ENCODE measurements at places on chromosomes 13 and 19.
A peak's percentile ranks its signal among the peaks of the same experiment; 100 is the strongest.

DNA sequence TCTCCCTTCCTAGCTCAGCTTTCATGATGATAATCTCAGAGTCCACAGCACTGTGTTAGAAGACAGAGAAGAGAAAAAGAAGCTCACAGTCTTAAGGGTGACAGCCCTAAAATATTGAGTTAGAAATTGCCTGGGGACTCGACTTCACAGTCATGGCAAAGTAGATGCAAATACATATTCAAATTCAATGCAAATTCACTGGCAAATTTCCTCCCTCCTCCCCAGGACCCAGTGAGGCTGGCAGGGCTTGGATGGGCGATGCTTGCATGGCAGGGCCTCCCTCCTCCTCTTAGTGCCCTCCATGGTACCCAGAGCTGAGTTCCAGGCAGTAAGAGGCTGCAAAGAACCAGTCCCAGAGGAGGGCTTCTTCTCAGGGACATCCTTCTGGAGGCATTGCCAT is 115.6 kb upstream of the UQCRFS1 start:
- DNase-seq, result no peak

- DNase-seq, result no peak
Measured at GRCh38 chr19:3186160-3186688, 494 bp downstream of the NCLN start.

DNA sequence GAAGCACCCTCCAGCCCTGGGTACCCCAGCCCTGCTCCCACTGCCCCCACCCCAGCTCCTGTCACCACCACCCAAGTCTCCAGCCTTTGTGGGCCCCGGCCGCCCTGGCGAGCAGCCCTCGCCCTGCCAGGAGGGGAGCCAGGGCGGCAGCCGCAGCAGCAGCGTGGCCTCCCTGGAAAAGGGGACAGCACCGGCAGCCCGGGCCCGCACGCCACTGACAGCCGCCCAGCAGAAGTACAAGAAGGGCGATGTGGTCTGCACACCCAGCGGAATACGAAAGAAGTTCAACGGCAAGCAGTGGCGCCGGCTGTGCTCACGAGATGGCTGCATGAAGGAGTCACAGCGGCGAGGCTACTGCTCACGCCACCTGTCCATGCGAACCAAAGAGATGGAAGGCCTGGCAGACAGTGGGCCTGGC is 3.9 kb downstream of the CIC start:
- DNase-seq, result no peak

GRCh38 chr13:97249796-97250495 is 27.8 kb downstream of the MBNL2 start:
- no peak for DNase-seq

- DNase-seq, result no peak
Measured at GRCh38 chr19:31304831-31305312, 44.4 kb downstream of the TSHZ3 start.

GRCh38 chr19:35731779-35732405 is 10.4 kb downstream of the IGFLR1 start:
- DNase-seq, result no peak

GRCh38 chr13:113846636-113847318 is 17.1 kb downstream of the GAS6 start:
- no peak for DNase-seq

- DNase-seq, result no peak
Measured at GRCh38 chr19:45439190-45439568, 15.5 kb upstream of the ERCC1 start.

DNA sequence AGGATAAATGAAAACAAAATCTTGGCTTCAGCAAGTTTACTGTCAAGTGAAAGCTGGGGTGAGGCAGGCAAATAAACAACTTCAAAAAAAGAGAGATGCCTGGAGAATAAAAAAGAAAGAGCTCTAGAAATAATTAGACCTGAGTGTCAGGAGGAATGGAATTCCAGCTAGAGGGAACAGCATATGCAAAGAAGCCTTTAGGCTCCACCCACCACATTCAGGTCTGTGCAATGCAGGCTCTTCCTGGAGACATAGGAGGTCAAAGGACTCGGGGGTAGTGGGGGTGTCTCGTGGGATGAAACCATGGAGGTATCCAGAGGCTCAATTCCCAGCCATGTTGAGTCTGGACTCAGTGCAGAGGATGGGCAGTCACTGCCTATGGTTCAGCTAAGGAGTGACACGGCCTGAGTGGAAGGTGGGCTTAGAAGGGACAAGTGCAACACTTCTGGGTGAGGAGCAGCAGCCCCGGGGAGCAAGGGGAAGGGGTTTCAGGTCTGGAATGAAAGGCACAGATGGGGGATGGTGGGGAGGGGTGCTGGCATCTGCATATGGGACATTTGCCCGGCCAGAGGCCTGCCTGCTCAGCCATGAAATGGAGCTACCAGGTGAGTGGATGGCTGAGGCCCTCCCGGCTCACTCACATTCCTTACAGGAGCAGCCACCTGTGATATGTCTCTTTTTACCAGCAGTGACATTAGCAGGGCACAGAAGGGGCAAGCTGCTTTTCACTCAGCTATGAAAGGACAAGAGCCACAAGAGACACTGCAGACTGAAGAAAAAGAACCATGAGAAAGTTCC is 12.3 kb downstream of the LATS2 start:
- DNase-seq, result no peak

- DNase-seq, result no peak
Measured at GRCh38 chr13:28301839-28302238, 163.5 kb downstream of the PAN3 start.

GRCh38 chr19:2711172-2711874 is 8.8 kb upstream of the GNG7 start:
- no peak for DNase-seq

DNA sequence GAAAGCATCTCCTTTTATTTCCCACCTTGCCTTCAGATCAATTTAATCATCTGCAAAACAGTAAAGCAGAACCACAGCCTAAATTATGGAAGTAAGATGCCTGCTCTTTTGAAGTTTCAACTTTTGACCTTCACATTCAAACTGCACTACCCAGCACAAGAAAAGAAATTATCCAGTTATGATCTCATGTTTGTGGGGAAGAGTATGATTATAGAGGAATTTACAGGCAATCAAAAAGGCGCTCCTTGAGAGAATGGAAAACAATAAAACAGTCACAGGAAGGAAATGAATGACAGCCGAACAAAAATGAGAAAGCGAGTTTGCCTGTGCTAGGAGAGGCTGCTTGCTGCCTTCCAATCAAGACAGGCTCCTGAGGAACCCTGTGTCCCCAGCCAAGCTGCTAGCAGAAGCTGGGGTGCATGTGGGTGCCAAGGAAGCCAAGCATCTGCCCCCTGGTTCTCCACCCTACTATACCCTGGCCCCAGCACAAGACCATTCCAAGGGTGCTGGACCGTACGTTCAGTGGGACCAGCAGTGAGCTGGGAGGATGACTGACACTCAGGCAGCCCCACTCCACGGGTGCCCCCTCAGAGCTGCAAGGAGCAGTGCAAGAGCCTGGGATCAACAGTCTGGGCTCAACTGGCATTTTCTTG is 47.8 kb downstream of the PEPD start:
- no peak for DNase-seq

GRCh38 chr19:8308891-8309291 is 733 bp upstream of the CD320 start:
- peak; percentile 72 for DNase-seq

DNA sequence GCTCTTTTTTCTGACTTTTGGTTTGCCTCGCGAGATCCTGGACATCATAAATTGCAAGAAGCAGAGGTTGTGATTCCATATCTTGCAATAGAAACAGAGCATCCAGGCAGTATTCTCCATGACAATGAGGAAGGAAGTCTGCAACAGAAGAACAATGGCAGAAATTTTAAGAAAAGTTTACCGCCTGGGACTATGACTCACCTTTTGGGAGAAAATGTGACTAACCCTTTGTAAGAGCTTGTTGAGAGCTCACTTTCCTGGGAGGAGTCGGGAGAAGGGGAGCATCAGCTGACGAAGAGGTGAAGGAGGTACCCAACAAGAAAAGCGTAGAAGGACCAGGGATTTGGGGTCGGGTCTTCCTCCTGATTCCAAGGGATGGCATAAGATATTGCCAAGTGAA is 34.3 kb upstream of the TNFSF11 start:
- no peak for DNase-seq

GRCh38 chr13:106942563-106942962 is 374.6 kb upstream of the ARGLU1 start:
- DNase-seq, result no peak

DNA sequence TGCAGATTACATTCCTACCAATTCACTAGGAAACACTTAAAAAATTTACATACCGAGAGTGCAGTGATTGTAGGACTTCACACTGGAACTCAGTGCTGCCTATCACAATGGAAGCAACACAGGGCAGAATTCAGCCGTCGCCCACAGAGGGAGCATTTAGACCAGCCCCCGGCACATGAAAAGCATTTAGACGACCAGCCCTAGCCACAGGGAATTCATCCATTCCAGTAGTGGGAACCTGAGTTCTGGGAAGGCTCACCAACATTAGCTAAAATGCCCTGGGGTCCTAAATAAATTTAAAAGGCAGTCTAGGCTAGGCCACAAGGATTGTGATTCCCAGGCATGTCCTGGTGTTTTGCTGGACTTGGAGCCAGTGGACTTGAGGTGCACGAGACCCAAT is 155.2 kb downstream of the LIG4 start:
- no peak for DNase-seq

DNA sequence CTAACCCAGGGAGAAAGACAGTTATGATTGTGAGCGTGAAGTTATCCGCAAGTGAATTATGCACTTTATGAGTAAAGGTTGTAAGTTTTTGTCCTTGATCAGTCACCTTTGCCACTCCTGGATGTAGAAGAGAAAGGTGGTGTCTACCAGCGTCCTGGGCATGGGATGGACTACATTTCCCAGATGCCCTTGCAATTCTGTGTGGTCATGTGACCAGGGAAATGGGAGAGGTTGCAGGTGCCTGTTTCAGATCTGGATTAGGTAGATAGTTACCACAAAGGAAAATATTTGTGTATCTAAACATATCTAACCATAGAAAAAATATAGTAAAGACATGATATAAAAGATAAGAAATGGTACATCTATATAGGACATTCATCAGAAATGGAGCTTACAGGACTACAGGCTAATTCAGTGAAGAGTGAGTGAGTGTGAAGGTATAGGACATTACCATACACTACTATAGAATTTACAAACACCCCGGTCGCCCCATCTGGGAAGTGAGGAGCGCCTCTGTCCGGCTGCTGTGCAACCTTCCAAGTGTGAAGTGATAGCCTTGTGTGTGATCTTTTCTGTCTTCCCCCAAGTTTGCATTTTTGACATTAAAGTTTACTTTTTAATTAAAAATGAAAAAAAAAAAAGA is 51.6 kb upstream of the CACNA1A start:
- no peak for DNase-seq

GRCh38 chr13:47665043-47665442 is 336.0 kb downstream of the SUCLA2 start:
- DNase-seq, result no peak

DNA sequence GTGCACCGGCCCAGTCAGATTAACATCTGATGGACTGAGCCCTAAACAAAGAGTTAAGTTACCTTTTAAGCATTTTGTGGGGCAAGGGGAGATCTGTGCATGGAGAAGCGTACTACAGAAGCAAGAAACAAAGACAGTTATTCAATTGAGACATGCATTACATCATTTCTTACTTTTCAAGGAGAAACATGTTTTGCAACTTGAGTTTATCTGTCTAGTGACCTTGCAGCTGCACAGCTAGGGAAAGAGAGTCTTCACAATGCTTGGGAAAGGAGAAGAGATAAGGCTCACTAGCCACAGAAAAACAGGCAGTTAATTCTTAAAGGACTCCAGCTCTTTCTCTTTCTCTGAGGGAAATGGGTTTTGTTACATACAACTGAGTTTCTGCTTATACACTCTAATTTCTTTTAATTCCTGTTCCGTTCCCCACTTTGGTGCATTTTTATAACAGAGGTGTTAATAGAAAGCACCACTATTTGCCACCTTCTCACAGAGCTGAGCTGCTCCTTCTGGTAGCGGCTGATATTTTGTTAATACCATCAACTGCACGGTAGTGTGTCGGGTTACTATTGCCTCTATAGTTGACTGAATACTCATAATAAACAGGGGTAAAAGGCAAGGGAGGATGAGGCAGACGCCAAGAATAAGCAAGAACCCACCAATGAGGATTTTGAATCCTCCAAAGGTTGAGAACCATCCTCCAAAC is 55.9 kb downstream of the ZNF431 start:
- DNase-seq, result no peak

DNA sequence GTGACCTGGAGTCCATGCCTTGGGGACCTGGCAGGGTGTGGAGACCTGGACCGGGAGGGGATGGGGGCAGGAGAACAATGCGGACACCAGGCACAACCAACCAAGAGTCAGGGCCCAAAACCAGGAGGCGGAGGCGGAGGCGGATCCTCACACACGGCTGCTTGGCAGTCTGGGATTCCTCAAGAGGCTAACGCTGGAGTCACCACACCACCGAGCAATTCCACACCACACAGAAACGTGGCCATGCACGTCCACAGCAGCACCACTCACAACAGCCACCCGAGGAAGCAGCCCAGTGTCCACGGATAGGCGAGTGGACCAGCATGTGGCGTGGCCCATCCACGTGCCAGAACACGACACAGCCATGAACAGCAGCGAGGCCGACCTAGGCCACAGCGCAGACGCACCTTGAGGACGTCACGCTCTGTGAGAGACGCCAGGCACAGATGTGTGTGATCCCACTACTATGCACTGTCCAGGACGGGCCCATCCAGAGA is 17.7 kb downstream of the SBNO2 start:
- no peak for DNase-seq

DNA sequence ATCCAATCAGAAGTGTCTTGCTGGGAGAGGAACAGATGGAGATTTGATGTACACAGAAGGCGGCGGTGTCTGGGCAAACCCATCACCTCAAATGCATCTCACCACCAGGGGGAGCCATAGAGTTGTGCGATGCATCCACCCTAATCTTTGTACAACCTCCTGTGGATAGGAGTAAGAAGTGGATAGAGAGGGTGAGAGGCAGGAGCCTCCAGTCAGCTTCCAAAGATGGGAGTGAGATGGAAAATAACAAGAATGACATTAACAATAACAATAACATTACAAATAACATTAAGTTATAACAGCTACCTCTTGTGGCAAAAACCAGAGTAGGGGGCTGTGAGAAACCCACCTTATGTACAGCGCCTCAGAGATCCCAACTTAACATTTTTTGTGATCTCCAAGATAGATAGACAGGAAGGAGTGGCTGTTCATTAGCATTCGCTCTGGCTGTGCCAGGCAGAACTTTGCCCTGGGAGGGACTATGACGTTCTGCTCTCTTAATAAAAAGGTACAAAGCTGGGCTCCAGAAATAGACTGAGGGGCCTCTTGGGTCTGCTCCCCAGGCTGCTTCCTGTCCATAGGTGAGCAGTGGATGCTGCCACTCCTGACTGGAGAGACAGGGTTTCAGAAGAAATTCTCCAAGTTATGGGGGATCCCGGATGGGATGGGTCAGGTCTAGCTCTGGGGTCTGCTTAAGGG is 5.2 kb upstream of the CEACAM18 start:
- peak; percentile 94 for DNase-seq

- DNase-seq, result no peak
Measured at GRCh38 chr13:48199404-48199946, 33.5 kb upstream of the ITM2B start.

- DNase-seq, result no peak
Measured at GRCh38 chr19:16336571-16336970, 11.9 kb downstream of the KLF2 start.

- no peak for DNase-seq
Measured at GRCh38 chr13:80604098-80604497, 263.2 kb upstream of the SPRY2 start.
